Omental fat pad (tissue), 4 donors: ENCODE measurements at places on chromosomes 16 and 17.

GRCh38 chr17:45136846-45137560, 1.5 kb downstream of the ACBD4 start:
- DNase-seq: no peak

DNA sequence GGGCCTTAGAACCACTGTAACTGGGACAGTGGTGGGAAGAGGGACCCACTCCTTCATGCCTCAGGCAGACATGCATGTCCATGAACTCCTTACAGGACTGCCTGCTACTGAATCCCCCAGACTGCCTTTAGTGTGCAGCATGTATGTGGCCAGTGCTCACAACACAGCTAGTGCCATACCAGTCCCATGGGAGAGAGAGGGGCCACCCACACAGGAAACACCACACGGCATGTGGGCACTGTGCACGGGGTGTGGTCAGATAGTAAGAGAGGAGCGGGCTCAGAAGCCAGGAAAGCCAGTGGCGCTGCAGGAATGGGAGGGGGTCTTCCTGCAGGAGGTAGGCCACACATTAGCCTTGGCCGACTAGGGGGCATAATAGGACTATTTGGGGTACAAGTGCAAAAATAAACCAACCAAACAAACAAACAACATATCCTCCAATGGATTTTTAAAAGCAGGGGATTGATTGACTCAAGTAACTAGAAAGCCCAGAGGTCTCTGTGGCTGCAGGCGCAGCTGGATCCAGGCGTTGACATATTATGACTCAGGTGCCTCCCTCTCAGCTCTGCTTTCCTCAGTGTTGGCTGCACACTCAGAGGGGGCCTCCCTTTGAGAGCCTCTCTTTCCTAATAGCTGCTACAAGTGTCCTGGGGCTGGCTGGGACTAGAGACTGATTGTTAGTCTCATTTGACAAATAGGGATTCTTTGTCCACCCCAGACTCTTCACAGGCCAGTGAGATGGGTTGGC, 104.4 kb downstream of the AMFR start:
- no peak for DNase-seq

GRCh38 chr17:4850246-4850645, 17.1 kb downstream of the MINK1 start:
- no peak for DNase-seq

- DNase-seq: no peak
Observed at GRCh38 chr17:75075597-75076336, 12.0 kb upstream of the SLC16A5 start.

DNA sequence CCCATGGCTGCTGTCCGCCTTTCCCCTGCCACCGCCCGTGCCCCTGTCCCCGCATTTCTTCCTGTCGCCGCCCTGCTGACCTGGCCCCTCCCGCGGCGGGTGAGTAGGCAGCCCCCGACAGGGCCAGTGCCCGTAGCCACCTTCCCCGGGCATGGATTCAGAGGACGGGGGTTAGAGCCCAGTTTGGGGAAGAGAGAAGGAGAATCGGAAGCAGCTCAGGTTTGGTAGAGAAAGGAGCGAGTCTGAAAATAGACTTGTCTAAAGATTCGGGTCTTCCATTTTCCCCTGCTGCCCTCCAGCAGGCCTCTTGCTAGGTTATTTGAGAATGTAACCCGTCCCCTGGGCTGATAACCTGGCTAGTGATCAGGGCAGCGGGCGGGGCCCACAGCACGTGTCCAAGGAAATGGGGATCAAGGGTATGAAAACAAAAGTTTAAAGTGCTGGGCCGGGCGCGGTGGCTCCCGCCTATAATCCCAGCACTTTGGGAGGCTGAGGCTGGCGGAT, 7.9 kb upstream of the CLDN9 start:
- no peak for DNase-seq

DNA sequence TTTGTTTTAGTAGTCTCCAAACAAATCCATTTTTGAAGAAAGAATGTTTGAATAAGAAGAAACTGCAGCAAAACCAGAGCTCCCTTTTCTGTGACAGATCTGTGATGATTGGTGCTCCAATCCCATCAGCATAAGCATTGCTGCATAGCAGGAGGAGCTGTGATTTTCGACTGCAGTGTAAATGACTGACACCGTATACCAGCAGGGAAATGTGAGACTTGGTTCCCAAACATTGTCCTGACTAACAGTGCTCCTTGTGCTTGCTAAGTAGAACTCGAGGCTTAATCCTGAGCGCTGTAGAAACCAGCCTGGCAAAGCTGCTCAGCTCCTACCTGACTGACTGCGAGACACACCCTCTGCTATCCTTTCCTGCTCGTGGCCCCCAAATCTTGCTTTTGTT, 57.2 kb downstream of the NUP93 start:
- DNase-seq: no peak

DNA sequence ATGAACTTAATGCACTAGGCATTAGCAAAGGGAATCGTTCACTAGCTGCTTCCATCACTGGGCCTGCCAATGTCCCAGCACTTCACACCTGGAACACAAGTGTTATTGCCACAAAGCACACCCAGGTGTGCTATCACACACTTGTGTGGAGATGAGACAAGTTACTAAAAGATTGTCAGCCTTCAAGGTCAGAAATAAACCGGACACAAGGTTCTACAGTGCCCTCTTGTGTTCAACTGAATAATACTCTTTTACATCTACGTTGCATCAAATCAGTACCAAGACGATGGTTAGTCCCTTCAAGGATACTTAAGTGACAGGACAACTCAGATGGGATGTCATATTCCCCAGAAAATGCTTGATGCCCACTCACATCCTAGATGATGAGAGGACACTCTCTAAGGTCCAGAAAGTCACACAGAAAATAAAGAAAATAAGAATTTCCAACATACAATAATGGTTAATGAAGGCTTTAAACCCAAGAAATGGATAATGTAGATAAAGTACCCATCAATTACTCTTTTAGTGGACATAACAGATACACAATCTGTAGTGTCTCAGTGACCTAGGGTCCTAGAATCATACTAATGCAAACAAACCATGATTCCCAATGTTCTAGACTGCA, 16.4 kb upstream of the GLG1 start:
- DNase-seq: no peak

GRCh38 chr17:73770115-73770848, 126.0 kb upstream of the SDK2 start:
- DNase-seq: peak; percentile 51

DNA sequence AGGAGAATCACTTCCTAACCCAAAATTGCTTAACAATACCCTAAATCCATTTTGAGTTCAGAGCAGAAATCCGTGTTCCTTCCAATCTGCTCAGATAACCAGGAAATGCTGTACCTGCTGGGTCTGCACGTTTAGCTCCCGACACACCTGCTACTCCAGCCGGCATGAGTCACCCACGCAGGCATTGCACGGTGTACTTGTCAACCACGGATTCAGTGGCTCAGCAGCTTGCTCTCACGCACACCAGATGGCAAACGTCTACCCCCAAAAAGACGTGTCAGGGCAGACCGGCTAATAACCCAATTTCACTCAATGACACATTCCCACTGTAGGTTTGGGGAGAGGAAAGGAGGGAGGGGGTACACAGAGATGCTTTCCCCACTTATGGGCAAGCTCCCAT, 468.1 kb downstream of the SOX9 start:
- no peak for DNase-seq

DNA sequence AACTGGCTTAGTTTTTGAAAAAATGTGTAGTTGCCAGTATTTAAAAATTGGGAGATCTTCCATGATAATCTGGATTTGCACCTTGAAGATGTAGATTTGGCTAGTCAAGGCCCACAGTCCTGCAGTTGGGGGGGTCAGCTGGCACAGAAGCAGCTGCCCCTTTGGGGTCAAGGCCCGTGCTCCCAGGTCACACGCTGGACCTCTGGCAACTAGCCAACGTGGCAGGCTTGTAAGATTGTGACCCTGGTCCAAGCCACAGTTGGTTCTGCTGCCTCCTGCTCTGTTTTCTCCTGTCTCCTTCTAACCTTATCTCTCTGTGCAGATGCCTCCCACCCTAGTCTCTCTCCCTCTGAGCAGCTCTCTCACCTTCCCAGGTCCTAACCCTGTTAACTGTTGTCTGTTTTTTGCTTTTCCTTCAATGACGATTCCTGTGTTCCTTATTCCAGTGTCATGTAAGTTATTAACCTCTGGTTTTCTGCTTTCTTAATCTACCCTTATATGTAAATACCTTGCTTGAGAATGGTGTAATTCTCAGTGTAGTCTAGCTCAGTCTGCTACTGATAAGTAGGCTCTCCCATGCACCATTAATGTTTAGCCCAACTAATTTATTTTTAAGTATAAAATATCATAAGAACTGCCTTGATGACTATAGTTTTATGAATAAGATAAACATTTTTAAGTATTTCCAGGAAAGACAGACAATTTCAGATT, 27.9 kb downstream of the CLEC16A start:
- DNase-seq: no peak

DNA sequence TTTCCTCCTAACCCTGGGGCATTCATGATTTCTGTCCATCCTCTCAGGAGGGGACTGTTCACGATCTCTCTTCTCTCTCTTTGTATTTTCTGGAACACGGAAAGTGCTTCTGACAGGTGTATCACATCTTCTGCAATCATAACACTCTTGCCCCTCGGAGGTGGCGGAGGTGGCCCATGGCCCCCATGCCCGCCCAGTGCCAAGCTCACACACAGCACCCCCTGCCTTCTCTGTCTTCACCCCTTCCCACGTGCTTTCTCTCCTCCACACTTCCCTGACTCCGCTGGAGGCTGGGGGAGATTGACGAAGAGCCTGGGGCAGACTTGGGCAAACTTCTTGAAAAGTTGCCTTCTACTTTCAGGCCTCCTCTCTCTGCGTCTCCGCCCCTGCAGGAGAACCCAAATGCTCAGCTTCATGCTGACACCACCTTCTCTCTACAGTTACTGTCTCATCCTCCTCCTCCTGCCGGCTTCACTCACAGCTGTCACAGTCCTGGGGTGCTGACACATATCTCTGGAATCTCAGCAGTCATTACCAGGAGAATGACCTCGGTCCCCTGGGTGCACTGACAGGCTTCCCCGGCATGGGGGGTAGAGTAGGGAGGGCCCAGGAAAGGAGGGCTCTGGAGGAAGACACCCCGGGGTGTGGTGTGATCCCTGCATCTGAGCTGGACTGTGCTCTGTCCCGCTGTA, 127.1 kb downstream of the ENGASE start:
- DNase-seq: no peak
